COLO829 (cell line): ENCODE measurements at places on chromosomes 5 and 9.

DNA sequence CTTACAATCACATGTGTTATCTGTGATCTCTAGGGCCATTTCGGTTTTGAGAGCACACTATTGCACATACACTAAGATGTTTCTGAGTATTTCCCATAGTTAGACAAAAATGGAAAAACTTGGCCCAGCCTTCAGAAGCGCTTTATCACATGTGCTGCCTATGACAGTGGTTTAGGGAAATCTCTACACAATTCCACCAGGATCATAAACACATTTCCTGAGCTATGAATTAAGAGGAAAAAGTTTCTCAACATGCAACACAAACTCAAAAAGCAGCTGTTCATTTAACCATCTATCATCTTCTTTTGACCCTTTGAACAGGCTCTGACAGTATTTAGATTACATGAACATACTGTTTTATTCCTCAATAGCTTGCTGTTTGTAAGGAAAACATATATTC is 15.1 kb downstream of the FGF1 start:
- DNase-seq: no peak

DNA sequence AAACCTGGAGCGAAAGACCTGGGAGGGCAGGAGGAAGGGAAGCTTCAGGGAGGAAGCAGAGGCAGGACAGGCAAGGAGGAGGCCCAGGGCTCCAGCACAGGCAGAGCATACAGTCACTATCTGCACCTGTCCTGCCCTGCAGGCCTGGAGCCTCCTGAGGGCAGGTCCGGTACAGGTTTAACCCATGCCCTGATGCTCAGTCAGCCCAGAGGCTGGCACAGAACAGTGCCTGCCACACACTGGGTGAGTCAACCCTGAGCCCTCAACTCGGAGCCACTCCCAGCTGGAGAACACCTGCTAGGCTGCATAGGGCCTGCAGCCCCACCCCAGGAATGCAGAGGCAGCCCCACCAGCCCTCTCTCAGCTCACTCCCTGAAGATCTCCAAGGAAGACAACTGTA is 161.5 kb upstream of the PHYKPL start:
- no peak for DNase-seq

- DNase-seq: no peak
Observed at GRCh38 chr9:93549611-93550010, 26.8 kb upstream of the PHF2 start.

- no peak for DNase-seq
Observed at GRCh38 chr5:132272311-132273210, 15.1 kb downstream of the PDLIM4 start.

GRCh38 chr9:132245465-132245864 is 83.6 kb downstream of the NTNG2 start:
- no peak for DNase-seq

- no peak for DNase-seq
Observed at GRCh38 chr9:137462986-137463930, 4.1 kb upstream of the NSMF start.

GRCh38 chr5:133072021-133072420 is 20.2 kb downstream of the HSPA4 start:
- DNase-seq: no peak

DNA sequence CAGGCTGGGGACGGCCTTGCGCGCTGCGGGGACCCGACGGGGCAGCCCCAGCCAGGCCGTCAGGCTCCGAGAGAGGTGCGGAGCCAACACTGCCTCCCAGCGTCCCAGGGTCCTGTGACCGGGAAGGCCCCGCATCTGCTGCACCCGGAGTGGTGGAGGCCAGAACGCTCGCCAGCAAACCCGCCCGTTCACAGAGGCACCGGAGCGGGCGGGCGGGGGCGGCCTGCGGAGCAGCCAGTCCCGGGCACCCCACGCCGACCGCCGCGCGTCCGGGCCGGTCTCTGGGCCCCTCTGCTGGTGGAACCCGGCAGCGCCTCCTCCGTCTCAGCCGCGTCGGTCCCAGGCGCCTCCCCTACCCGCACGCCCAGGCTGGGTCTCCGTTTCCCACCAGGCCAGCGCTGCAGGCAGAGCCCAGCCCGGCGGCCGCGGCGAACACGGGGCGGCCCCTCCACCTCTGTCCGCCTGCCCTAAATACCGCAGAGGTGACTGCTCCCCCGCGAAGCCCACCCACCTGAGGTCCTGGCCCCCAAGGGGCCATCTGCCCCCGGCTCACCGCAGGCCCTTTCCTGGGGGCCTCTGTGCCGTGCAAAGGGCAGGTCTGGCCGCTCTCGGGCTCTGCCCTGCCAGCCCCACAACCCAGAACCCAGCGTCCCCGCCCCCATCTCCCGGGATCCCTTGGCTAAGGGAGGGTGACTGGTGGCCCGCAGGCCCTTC is 15.9 kb downstream of the EXD3 start:
- no peak for DNase-seq

- DNase-seq: no peak
Observed at GRCh38 chr5:80069251-80069800, 34.2 kb downstream of the THBS4 start.

GRCh38 chr5:154243736-154244135 is 53.2 kb downstream of the GALNT10 start:
- DNase-seq: no peak

DNA sequence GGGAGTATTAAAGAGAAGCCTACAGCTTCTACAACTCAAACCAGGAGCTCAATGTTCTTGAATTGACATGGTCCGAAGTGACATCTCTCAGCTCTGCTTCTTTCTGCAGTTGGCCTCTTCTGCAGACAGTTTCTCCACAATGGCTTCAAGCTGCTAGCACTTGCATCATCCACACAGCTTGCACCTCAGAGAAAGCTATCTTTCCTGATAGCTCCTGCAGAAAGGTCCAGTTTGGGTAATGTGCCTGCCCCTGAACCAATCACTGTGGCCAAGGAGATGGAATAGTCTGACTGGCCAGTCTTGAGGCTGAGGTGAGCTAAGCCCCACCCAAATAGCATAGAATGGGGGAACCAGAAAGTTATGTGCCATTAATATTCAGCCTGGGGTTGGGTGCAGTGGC is 95.8 kb upstream of the ABCA1 start:
- no peak for DNase-seq

GRCh38 chr9:90124961-90125360 is 517.7 kb downstream of the DIRAS2 start:
- no peak for DNase-seq

- DNase-seq: no peak
Observed at GRCh38 chr9:76486151-76486550, 27.2 kb downstream of the GCNT1 start.

GRCh38 chr5:112331892-112332291 is 87.2 kb downstream of the EPB41L4A start:
- no peak for DNase-seq

- DNase-seq: no peak
Observed at GRCh38 chr9:16413509-16414016, 456.9 kb downstream of the BNC2 start.

DNA sequence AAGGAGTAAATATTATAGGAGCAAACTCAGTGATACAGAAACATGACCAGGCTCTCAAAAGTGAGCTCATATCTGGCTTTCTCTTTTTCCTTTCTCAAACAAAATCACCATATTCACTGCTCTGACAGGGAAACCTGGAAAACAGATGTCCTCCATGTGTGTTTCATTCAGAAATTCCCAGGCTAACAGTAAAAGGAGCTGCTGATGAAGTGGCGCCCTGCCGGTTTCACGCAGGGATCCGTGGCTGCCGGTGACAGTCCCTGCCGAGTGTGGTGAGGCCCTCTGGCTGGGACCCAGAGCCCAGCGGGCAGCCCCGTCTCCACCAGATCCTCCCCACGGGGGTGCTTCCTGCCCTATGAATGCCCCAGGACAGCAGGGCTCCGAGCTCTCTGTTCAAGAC is 208.1 kb downstream of the GNA14 start:
- no peak for DNase-seq

- DNase-seq: no peak
Observed at GRCh38 chr5:19865336-19866089, 122.5 kb downstream of the CDH18 start.

DNA sequence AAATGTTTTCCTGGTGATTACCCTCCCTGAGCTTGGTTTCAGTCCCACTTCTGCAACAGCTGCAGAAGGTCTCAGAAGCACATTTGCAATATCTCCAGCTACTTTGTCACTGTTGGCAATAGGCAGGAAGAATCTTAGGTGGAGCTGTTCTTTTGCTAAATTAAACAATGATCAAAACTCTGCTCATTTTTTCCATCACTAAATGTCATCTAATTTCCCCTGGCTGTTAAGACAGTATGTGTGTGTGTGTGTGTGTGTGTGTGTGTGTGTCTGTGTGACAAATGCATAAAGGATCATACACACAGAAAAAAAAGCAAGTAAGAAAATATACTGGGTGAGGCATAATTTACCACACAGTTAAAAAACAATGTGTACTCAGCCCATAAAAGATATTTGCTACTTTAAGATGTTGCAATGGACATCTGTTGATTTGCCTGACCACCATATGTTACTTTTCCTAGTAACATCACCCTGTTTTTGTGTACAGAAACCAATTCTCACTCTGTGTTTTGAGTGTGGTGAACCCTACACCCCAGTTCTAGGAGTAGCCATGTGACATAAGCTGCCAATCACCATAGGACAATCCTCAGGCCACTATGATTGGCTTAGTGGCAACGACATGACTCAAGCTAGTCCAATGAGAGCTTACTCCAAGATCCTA is 572.6 kb upstream of the CLINT1 start:
- no peak for DNase-seq

DNA sequence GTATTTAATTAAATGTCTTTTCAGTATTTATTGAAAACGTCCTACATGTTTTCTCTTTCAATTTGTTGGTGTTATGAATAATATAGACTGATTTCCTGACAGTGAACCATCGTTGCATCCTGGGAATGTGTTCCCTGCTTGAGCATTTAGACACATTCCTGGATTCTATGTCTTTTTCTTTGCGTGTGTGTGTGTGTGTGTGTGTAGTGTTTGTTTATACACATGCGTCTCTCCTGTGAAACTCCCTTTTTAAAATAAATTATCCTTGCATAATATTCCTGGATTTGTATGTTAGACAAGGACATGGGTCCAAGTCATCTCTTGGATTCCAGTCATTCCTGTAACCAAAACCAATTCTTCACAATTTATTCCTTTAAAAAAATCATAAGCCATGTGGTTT is 153.4 kb downstream of the HSPA4 start:
- DNase-seq: no peak
